Urinary bladder (tissue), 4 donors: ENCODE measurements at places on chromosomes 3 and 15. TPM values are rescaled to one million over a fixed set of nuclear protein-coding genes. Genes with fewer than 3 reads are reported as not detected.

DNA sequence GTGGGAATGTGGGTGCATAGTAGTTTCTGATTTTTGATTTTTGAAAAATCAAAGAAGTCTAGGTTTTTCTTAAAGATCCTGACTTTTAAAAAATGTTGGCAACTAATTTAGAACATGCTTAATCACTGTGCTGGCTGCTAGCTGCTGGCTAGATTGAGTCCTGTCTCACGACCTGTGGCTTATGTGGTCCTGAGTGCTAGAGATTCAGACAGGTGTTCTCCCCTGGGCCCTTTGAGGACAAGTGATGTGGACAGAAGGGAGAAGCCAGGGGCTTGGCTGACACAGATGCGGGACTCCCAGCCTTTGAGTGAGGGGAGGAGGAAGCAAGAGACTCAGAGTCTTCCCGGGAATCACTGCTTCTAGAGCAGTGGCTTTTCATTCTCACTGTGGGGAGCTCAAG lies 47.5 kb downstream of the CORO2B start:
- DNase-seq = no peak

DNA sequence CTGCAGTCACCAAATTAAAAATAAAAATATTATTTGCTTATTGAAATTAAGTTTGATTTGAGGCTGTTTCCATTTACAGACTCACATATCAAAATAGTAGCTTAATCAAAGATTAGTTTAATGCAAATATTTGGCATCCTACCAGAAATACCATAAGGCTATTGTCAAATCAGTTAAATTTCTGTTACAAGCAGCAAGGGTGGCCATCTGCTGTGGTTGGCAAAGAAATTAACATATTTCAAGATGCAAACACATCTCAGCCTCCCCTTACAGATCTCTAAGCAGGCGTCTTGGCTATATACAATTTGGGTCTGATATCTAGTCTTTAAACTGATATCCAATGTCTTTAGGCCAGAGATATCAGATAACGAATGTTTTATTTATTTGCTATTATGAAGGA lies 83.2 kb upstream of the NEDD4 start:
- no peak for DNase-seq

DNA sequence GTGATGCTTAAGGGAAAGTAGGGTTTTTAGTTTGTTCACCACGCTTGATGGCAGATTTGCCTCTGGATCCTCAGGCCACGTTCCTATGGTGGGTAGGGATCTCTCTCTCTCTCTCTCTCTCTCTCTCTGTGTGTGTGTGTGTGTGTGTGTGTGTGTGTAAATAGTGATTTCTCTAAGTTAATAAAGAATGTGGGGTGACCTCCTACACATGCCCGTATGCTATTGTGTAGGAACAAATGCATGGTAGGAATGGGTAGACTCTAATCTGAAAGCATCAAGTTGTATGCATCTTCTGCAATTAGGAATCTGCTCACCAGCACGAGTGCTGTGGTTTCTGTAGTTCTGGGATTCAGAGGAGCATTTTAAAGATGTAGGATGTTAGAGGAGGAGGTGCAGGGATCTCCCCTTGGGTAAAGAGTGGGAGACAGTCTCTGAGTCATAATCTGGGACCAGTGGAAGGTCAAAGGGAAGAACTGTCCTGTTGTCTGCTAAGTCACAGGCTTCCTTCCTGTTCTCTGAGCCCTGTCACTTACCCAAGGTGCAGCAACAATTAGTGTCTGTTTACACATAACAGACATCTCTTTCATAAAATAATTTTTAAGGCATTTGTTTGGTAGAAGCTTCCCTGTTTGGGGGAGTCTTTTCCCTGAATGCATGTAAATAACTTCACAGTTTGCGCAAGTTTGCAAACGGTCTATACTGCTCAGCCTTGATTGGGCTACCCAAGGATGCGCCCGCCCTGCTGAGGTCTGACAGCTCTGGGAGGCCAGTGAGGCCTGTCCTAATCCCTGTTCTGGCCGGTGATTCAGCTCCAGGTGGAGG lies 139.8 kb downstream of the IGF1R start:
- DNase-seq = no peak

DNA sequence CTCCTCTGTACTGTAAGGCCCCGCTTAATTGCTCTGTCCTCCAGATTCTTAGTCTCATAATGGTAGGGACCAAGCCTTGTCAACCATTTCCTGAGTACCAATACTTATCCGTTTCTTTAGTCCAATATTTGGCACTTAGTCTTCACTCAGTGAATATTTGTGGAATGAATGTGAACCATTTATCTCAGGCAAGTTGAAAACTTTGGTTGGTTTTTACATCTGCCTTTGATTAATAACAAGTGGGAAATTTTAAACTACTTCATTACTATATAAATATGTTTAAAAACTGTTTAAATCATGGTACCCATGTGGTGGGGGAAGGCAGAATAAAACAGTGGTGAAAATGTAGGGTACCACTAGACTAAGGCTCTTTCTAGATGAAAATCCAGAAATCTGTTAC lies 15.2 kb downstream of the CA12 start:
- DNase-seq = no peak

- DNase-seq = no peak
Observed at GRCh38 chr3:123774474-123774873, 109.7 kb downstream of the MYLK start.

GRCh38 chr3:54965746-54966145 lies 37.9 kb upstream of the LRTM1 start:
- DNase-seq = no peak

DNA sequence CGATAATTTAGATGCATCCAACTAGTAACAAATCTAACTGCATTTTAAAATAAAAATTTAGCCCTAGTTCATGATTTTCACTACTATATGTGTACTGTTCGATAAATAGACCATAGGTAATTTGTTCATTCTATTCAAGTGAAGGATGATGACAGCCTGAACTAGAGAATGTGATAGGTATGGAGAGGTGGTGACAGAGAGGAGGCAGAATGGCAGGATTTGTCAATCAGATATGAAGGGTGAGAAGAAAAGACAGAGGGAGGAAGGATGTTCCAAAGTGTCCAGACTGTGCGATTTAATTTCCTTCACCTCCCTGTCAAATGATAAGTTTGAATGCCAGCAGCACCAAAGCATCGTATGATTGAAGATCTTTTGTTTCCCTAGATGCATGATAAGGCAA lies 31.6 kb downstream of the BCL2A1 start:
- DNase-seq = no peak

DNA sequence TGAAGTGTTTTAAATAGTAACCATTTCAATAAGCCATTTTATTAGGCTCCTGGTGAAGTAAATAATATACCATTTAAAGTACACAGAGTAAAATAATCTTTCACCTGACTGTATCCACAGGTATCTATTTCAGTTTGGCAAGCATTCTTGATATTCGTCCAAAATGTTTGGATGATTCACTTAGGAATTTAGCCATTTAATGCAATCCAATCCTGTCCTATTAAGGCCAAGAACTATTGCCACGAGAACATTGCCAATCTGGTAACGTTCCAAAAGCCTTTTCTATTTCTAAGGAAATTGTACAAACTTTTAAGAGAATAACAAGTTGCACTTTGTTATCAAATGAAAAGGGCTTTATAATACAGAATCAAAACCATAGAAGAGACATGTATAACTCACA lies 209.8 kb upstream of the THRB start:
- DNase-seq = no peak

- DNase-seq = no peak
Observed at GRCh38 chr3:52221563-52222318, 3.7 kb downstream of the TLR9 start.

- no peak for DNase-seq
Observed at GRCh38 chr15:39433376-39433775, 147.5 kb upstream of the THBS1 start.

DNA sequence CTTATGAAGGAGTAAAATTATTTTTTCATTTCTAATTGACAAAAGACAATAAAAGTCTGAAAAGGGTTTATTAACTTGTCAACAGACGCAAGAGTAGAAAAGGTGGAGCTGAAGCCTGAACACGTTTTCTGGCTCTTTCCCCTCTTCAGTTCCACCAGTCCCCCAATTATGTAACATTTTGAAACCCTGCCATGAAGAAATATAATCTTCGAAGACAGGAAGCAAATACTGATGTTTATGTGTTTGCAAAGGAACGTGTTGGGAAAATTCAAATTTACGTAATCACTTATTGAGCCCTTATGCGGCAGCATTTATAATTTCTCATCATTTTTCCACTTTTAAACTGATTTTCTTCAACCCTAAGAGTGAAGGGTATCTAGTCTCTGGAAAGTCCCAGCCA lies 767 bp downstream of the AP3S2 start:
- no peak for DNase-seq

- DNase-seq = no peak
Observed at GRCh38 chr3:186217820-186218164, 108.9 kb upstream of the ETV5 start.

DNA sequence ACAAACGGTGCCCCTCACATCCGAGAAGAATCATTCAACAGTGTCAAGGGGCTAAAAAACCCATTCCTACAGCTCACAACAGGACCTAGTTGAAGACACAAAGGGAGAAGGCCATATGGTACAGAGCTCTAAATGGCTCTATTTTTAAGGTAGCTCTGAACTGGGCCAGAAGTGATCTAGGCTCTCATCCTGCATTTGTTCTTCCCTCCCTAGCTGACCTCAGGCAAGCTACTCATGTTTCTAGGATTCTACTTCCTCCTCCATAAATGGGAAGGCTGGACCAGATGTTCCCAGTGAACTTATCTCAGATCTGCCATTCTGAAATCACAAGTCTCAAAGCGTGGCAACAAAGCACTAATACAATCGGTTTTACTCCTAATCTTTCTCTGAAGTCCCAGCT lies 62.3 kb downstream of the CPNE4 start:
- no peak for DNase-seq

GRCh38 chr15:60135961-60136360 lies 131.8 kb downstream of the FOXB1 start:
- DNase-seq = no peak

- DNase-seq = no peak
Observed at GRCh38 chr15:76839173-76839572, 66.0 kb downstream of the SCAPER start.

DNA sequence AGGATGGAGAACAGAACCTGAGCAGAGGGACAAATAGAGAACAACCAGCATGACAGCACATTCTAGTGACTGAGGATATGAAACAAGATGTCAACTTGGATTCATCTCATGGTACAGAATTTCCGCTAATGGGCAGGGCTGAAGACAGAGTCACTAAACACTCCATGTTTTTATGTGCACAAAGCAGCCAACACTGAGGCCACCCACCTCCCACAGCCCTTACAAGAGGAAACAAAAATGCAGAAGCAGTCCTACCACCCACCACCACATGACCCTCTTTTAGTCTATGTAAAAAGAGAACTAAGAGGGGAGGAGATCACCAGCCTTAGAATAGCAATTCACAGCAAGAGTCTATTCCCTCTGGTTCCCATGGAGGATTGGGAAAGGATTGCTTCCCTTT lies 131.4 kb upstream of the UBE2E2 start:
- DNase-seq = no peak

- no peak for DNase-seq
Observed at GRCh38 chr15:48966595-48967301, 3.0 kb upstream of the SHC4 start.

DNA sequence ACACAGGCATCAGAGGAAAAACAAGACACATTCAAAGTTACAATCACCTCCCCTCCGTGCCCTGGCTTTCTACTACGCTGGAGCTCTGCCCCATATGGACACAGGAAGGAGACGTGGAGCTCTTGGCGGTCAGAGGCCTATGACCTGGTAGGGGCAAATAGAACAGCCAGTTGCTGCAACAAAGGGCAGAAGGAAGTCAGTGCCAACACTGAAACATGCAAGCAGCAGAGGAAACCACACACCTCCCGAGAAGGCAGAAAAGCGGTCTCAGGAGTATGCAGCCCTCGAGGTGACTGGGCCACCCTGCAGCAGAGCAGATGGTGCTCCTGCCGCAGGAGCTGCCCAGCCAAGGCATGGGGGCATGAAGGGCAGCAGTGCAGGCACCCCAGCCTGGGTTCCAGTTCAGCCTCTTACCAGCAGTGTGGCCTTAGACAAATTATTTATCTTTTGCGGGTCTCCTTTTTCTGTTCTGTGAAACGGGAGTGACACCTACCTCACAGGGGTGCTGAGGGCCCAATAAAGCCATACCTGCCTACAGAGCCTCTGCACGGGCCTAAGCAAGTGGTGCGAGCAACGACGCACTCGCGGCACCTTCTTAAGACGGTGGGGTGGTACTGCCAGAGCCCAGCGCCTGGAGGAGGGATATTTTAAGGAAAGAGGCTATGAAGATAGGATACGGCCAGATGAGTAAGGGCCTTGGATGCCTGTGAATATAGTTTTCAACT lies 8.6 kb downstream of the ZXDC start:
- no peak for DNase-seq

DNA sequence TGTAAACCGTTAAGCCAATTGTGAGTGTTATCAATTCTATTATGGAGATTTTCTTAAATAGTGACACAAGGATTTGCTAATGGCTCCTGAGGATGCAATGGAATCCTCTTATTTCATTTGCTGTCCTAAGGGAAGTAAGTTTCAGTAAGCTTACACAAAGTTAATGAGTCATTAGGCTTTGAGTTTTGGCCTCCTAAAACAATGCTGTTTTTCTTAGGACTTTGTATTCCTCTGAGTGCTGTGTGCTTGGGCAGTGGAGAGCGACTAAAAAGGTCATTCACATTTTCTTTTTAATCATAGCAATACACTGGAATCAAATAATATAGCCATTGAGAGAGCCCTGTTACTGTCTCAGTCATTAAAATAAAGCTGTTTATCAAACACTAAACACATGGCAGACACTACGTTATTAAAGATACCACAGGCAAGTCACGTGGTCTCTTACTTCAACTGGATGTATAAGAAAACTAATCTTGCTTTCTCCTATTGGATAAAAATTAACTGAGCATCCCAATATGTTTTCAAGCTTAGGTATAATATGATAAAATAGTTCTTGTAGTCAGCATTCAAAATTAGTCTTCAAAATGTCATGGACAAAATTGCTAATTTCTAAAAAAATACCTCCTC lies 290.8 kb downstream of the NLGN1 start:
- DNase-seq = no peak

DNA sequence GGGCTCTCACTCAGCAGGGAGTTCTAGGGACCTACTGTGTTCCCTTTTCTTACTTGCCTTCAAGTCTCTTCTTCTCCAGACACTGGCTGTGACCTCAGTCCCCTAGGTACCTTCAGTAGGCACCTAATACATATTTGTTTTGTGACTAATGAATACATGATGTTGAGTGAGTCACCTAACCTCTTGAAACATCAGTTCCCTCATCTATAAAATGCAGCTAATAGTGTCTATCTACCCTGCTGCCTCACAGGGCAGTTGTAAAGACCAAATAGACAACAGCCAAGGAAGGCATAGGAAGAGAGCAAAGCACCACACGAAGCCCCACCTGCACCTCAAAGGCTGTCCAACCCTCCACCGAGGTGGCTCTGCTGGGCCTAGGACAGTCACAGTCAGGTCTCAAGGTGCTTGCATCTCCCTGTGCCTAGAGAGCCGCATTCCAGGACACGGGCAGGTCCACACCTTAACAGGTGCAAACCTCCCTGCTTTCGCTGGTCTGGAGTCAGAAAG lies 29.1 kb downstream of the DAPK2 start:
- no peak for DNase-seq

Gene SV2B
- 4.5 TPM for total RNA-seq

Gene SAMMSON
- total RNA-seq = 0.21 TPM

Gene ITIH4
- total RNA-seq = 3.3 TPM

Gene CELSR3
- 0.79 TPM for total RNA-seq

Gene DNAH12
- 0.37 TPM for total RNA-seq

Gene WNT5A
- total RNA-seq = 23.2 TPM

Gene PCLAF
- 41.5 TPM for total RNA-seq

Gene FOXL2NB
- not detected for total RNA-seq

Gene BTLA
- total RNA-seq = 2.2 TPM

Gene MTFMT
- total RNA-seq = 22.4 TPM

Gene CYP1A2
- not detected for total RNA-seq

Gene KIF7
- 9.4 TPM for total RNA-seq

Gene ADAMTSL3
- 56.9 TPM for total RNA-seq
